Activated naive CD8-positive, alpha-beta T cell treated with anti-CD3 and anti-CD28 coated beads for 36 hours (primary cell): ENCODE measurements at places on chromosomes 5 and 9.
A peak's percentile ranks its signal among the peaks of the same experiment; 100 is the strongest.

GRCh38 chr5:119476341-119476740 lies 24.0 kb downstream of the HSD17B4 start:
- DNase-seq: no peak
- H3K27ac ChIP-seq: no peak overlapping the region
- no peaks in the 10 kb centered on the region for H3K4me1 ChIP-seq
- H3K36me3 ChIP-seq: peaks cover 9% of the 10 kb centered on the region

DNA sequence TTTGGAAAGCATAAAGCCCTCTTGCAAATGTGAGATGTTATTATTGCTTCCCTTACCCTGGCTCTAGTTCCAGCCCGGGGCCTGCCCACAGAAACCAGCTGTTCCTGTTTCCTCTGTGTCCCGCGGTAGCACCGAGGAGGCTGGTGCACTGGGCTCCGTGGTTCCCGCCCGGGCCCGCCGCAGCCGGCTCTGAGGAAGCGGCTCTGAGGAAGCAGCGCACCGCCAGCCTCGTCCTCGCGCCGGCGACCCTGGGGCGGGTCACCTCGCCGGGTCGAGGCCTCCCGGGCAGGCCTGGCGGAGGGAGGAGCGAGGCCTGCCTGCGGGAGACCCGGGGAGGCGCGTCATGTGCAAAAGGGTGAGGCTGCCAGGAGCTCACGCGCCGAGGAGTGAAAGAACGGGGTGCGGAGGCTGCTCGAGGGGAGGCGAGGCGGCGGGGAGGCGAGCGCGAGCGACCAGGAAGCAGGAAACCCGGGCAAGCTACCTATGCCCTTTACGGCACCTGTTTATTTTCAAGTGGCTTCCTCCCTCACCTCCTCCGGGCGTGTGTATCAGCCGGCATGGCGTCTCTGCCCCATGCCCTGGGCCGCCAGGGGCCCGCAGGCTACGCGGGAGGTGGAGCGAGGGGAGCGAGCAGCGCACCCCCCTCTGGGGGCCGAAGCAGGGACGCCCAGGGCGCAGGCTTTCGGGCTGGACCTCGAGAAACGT lies 61.3 kb upstream of the MEGF10 start:
- DNase-seq: peak; percentile 59
- H3K4me3 ChIP-seq: peak overlapping the region; percentile 63
- peaks cover 10% of the 10 kb centered on the region for H3K4me1 ChIP-seq
- no peaks in the 10 kb centered on the region for H3K27me3 ChIP-seq

GRCh38 chr5:166497496-166498104 lies 1793.8 kb upstream of the WWC1 start:
- H3K4me3 ChIP-seq: no peak overlapping the region
- H3K27ac ChIP-seq: no peak overlapping the region
- H3K4me1 ChIP-seq: no peaks in the 10 kb centered on the region
- no peak for DNase-seq
- no peaks in the 10 kb centered on the region for H3K27me3 ChIP-seq

DNA sequence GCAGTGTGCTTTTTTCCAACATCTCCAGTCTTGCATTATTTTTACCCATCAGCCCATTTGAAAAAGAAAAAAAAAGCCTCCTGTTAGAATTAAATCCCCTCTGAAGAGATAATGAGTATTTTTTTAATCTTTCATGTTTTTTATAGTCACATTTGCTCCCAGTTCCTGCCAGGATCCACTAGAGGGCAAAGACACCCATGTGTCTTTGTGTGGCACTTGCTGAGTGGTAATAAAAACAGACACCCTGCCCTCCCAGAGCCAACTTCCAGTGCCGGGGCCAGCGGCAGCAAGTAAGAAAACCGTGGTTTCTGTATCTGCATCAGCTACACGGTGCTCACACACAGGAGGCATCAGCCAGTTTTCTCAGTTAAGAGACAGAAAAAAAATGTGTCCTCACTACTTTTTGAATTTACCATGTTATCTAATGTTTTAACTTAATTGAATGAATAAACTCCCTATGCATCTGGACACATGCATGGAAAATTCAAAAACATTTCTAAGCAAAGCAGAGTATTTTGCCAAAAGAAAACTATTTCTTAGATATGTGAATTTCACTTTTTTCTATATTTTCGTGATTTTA lies 70.2 kb upstream of the PLEKHG4B start:
- no peak for DNase-seq
- H3K27ac ChIP-seq: no peak overlapping the region
- no peaks in the 10 kb centered on the region for H3K4me1 ChIP-seq
- H3K27me3 ChIP-seq: peaks cover 54% of the 10 kb centered on the region
- no peak overlapping the region for H3K4me3 ChIP-seq
- H3K36me3 ChIP-seq: no peaks in the 10 kb centered on the region

- H3K27ac ChIP-seq: peak overlapping the region; percentile 39
- H3K4me1 ChIP-seq: peaks cover 9% of the 10 kb centered on the region
- no peak for DNase-seq
- H3K27me3 ChIP-seq: no peaks in the 10 kb centered on the region
Observed at GRCh38 chr9:105708405-105708804, 14.1 kb downstream of the TMEM38B start.

DNA sequence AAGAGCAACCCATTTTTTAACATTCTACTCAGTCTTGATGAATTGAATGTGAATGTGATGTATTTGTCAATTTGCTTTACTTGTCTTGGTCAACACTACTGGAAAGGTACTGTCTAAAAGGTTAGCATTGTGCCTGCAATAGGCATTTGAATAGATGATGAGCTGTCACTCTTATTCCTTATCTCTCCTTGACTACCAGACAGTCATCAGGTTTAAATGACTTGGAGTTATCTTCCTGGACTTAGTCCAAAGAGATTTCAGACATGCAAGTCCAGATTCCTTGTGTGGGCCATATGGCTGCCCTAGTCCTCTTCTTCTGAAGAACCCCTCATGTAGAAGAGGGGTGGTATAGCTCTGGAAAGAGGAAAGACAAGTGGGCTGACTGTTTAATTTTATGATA lies 4.8 kb downstream of the ARHGEF28 start:
- no peak overlapping the region for H3K4me3 ChIP-seq
- no peaks in the 10 kb centered on the region for H3K4me1 ChIP-seq
- H3K27me3 ChIP-seq: peaks cover 54% of the 10 kb centered on the region
- DNase-seq: no peak
- no peak overlapping the region for H3K27ac ChIP-seq

GRCh38 chr5:73419117-73419464 lies 29.5 kb downstream of the FOXD1 start:
- H3K27me3 ChIP-seq: peaks cover 93% of the 10 kb centered on the region
- peaks cover 1% of the 10 kb centered on the region for H3K36me3 ChIP-seq
- peak overlapping the region; percentile 25 for H3K4me3 ChIP-seq
- peaks cover 5% of the 10 kb centered on the region for H3K4me1 ChIP-seq
- H3K27ac ChIP-seq: no peak overlapping the region

GRCh38 chr5:143177263-143177983 lies 226.1 kb downstream of the NR3C1 start:
- no peak for DNase-seq
- no peaks in the 10 kb centered on the region for H3K4me1 ChIP-seq
- no peak overlapping the region for H3K4me3 ChIP-seq
- no peak overlapping the region for H3K27ac ChIP-seq
- H3K27me3 ChIP-seq: no peaks in the 10 kb centered on the region
- H3K36me3 ChIP-seq: peaks cover 16% of the 10 kb centered on the region

DNA sequence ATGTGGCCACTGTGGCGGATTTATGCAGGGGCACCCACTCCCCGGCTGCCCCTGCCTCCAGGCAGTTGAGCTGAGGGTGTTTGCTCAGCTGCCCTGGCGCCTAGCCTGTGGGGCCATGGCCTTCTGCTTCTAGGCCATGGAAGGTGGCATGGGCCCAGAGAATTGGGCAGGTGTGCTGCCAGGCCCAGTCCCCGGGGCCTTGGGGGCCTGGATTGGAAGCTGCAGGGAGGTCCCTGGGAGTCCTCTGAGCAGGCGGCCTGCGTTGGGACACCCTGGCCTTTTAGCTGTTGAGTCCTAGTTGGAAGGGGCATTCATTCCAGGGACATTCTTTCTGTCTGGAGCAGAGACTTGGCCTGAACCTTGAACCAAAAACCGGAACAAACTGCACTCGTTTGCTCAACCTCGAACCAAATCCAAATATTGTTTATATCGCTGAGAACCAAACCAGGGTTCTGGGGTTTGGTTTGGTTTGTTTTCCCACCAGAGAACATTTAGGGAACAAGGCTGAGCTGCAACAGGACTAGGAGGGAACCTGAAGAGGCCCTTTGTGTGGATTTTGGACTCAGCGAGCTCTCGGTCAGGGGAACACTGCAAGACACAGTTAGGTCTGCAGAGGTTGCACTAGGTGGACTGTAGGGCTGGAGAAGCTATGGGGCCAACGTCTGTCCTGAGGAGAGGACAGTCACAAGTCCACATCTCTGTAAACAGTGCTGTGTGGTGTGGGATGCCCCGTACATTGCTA lies 116.8 kb downstream of the BOD1 start:
- no peak overlapping the region for H3K27ac ChIP-seq
- H3K4me1 ChIP-seq: no peaks in the 10 kb centered on the region
- DNase-seq: no peak
- H3K36me3 ChIP-seq: no peaks in the 10 kb centered on the region

DNA sequence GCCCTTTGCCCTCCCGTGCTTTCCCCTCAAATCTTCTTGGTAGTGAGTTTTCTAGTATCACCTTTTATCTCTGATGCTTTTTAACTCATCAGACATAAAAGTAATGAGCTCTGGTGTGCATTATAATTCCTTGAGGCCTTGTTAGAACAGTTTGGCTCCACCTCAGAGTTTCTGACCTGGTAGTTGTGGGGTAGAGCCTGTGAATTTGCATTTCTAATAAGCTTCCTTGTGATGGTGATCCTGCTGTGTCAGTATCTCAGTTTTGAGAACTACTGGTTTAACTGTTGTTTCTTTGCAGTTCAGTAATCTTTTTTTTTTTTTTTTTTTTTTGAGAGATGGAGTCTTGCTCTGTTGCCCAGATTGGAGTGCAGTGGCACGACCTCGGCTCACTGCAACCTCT lies 31.1 kb downstream of the UBE2D2 start:
- H3K27me3 ChIP-seq: no peaks in the 10 kb centered on the region
- DNase-seq: no peak
- H3K4me3 ChIP-seq: no peak overlapping the region
- no peak overlapping the region for H3K27ac ChIP-seq
- H3K36me3 ChIP-seq: peaks cover 32% of the 10 kb centered on the region

GRCh38 chr5:1277781-1278180 lies 17.1 kb downstream of the TERT start:
- H3K27ac ChIP-seq: no peak overlapping the region
- no peak for DNase-seq
- H3K36me3 ChIP-seq: peaks cover 21% of the 10 kb centered on the region

DNA sequence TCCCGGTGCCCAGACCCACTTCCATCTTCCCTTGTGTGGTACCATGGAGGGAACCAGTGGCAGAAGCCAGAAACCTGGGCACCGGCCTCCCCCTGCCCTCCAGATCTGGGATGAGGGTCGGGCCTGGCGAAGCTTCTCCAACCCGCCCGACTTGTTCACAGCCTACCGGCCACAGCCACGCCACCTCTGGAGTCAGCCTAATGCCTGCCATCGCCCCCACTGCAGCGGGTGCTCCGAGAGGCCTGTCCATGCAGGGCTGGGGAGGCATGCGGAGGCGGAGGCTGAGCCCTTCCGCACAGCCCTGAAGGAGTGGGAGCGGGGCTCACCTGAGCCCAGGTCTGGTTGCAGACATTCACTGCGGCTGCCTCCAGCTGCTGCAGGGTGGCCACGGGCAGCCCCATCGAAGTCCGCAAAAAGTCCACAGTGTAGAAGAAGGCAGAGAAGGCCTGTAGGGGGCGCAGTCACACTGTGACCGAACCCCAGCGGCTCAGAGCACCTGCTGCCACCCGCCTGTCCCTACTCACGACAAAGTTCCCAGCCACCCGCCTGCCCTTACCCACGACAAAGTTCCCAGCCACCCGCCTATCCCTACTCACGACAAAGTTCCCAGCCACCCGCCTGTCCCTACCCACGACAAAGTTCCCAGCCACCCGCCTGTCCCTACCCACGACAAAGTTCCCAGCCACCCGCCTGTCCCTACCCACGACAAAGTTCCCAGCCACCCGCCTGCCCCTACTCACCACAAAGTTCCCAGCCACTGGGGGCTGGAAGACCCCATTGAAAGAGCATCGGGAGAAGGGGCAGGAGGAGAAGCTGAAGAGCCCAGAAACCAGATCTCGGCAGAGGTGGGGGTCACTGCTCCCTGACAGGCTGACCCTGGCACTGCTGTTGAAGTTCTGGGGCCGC lies 3.8 kb upstream of the NPDC1 start:
- no peaks in the 10 kb centered on the region for H3K36me3 ChIP-seq
- H3K27me3 ChIP-seq: peaks cover 72% of the 10 kb centered on the region
- peaks cover 3% of the 10 kb centered on the region for H3K4me1 ChIP-seq
- no peak overlapping the region for H3K4me3 ChIP-seq
